Ascending aorta (tissue), 2 donors: ENCODE measurements at places on chromosomes 1 and 21. TPM values are rescaled to one million over a fixed set of nuclear protein-coding genes. Genes with fewer than 3 reads are reported as not detected.

The HEATR1 gene
- 14.2 TPM for total RNA-seq

The NOL9 gene
- 31.0 TPM for total RNA-seq

The TTC34 gene
- 0.75 TPM for total RNA-seq

The SPRR2F gene
- total RNA-seq, result not detected

The LAMC2 gene
- total RNA-seq, result 1.1 TPM

The LPAR3 gene
- not detected for total RNA-seq

The APOBEC4 gene
- not detected for total RNA-seq

The STMN1 gene
- total RNA-seq, result 16.8 TPM

The CD52 gene
- total RNA-seq, result not detected

The CGN gene
- not detected for total RNA-seq

The SPATA1 gene
- not detected for total RNA-seq

The PERM1 gene
- total RNA-seq, result not detected

The GBP3 gene
- 28.5 TPM for total RNA-seq

The VWA5B1 gene
- not detected for total RNA-seq

The KIF14 gene
- total RNA-seq, result not detected

The NBPF4 gene
- not detected for total RNA-seq
